ENCODE measurements at places on chromosomes 7 and 10. TPM values are rescaled to one million over a fixed set of nuclear protein-coding genes. Genes with fewer than 3 reads are reported as not detected.

DNA sequence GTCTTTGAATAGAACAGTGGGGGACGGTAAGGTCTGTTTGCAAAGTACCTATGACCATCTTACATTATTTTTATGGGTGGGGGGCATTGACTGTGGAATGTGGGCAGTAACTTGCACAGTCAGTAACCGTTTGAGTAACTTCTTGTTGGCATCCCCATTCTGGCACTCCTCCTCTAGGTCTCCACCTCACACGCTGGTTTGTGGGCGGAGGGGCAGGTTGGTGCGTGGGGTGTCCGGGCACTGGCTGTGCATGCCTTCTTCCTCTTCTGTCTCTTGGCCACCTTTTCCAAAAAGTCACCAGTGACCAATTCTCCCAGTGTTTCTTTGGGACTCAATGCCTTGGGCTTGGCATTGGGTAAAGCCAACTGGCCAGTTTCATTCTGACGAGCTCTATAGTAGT is 43.6 kb downstream of the DNAJB6 start:
- DNase-seq, result no peak

- DNase-seq, result peak; percentile 64
Measured at GRCh38 chr7:32070406-32071360, at the start of gene PDE1C. Gene PDE1C (minus strand): TSS chr7:32070407.

- no peak for DNase-seq
Measured at GRCh38 chr10:3415038-3415736, 242.6 kb upstream of the PITRM1 start.

- DNase-seq, result peak; percentile 89
Measured at GRCh38 chr7:107966711-107967110, 36.2 kb downstream of the LAMB1 start.

PDZD7 gene
- not detected for total RNA-seq

- DNase-seq, result no peak
Measured at GRCh38 chr7:43791665-43792064, 33.2 kb downstream of the BLVRA start.

DNA sequence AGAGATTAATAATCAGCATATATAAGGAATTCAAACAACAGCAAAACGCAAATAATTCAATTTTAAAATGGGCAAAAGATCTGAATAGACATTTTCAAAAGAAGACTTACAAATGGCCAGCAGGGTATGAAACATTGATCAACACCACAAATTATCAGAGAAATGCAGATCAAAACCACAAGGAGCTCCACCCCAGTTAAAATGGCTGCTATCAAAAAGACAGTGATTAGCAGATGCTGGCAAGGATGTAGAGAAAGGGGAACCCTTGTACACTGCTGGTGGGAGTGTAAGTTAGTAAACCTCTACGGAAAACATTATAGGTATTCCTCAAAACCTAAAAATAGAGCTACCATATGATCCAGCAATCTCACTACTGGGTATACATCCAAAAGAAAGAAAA is 128.0 kb upstream of the CACUL1 start:
- no peak for DNase-seq

- no peak for DNase-seq
Measured at GRCh38 chr10:6120691-6121090, 31.9 kb downstream of the RBM17 start.

All from tongue (tissue), 3 donors.